ENCODE measurements at places on chromosomes 7 and 10.
A peak's percentile ranks its signal among the peaks of the same experiment; 100 is the strongest.

DNA sequence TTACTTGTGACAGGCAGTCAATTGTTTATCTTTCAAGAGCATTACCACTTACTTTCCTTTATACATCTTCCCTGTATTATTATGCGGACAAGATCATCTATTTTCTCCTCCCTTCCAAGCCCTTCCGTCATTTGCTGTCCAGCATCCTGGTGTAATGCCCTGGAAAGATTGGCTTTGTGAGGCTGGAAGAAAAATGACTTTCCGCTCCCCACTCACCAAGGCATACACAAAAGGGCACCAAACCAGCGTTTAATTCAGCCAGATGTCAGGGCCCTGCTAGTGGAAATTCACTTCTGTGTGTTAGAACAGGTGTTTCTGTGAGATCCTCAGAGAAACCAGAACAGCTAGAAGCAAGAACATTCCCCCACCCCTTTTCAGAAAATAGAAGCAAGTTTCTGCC, 128.1 kb upstream of the NANOS1 start:
- no peak for DNase-seq

DNA sequence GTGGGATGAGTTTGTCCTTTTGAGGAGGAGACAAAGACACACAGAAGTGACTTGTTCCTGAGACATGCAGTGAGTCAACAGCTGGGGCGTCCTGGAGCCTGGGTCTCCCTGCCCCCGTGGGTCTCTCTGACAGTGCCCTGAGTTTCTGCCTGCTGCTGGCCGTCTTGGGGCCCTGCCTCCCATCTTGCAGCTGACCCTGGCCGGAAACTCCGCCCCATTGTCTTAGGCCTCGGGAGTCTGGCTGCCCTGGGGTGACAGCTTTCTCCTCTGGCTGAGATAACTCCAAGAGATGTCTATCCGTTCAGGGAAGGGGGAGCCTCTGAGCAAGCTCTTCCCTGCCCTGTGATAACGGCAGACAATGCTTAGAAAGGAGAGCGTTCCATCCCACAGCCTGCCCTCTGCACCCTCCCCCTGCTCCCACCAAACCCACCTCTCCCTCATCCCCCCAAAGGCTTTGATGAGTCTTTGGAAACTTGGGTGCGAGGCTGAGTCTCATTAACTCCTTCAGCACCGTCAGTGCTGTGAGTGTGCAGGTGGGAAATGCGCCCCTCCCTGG, 69.5 kb upstream of the PODXL start:
- no peak for DNase-seq

GRCh38 chr7:33433357-33433756, 304.0 kb downstream of the BBS9 start:
- no peak for DNase-seq

DNA sequence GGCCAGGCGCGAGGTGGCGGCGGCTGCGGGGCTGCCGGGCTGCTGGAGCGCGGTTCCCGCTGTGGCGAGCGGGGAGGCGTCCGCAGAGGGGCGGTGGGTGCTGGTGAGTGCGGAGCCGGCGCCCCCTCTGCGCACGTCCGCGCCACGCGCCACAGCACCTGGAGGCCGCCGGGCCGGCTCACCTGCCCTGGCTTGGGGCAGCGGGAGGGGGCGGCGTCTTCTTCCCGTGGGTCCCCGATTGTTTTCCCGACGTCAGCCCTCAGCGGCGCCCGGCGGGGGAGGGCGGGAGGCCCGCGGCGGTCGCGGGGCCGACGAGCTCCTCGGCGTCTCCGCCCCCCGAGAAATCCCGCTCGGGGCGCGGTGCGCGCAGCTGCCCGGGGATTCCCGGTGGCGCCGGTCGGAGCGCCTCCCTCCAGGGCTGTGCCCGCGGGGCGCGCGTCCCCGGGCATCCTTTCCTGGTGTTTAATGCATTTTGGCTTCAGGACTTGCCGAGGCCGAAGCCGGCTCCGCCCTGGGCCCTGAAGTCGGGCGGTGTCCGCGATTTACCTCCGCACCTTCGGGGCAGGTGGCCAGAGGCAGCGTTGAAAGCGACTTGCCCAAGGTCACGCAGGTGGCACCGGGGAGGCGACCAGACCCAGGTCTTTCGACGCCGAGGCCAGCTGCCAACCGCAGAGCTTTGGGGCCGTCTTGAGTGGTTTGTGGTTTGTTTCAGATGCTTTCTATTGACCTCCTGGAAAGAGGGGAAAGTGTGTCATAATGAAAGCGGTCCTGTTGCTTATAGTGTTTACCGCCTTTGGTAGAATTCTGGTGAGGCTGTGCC, 561 bp downstream of the PLEKHA1 start:
- peak; percentile 61 for DNase-seq

DNA sequence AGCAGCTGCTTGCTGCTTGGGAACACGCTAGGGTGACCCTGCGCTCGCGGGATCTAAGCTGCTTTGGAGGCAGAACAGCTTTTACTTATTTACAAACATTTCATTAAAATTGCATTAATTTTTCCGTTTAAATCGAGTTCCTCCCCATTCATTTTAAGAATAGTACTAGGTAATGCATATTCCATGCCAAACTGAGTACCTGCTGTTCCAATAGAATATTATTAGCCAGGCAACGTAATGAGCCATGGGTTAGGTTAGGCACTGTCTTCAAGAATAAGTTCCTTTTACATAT, 860 bp downstream of the EXOC6 start:
- DNase-seq, result no peak

DNA sequence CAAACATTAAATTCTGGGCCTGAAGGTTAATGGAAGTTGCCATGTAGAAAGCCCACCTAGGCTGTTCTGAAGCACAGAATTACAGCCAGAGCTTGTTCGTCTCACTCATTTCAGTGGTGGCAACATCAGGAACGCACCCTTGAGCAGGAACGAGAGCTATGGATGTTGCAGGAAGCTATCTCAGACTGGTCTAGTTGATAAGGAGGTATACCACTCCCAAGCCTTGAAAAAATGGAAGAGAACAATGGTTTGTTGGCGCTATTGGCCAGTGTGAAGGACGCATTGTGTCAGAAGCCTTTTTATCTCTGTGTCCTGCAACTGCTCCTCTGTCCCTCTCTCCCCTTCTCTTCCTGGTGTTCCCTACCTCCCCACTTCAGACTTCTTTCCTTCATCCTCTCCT, 60.9 kb upstream of the RAPGEF5 start:
- no peak for DNase-seq

DNA sequence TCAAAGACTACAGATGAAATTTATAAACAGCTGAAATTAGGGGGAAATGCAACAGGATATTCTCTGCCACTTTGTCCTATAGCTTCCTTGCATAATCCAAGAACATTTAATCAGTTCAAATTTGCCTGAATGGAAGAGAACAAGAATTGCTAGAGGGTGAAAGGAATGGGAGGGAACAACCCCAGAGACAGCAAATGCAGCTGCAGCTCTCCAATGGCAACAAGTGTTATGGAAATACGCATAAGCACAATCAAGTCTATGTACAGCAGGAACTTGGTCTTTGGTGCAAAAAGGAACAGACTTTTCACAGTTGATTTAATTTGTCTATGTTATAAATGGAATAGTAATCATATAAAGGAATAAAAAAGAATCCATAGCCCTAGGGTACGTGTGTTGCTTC, 269.0 kb upstream of the ETV1 start:
- no peak for DNase-seq
